Stimulated activated CD8-positive, alpha-beta memory T cell treated with anti-CD3 and anti-CD28 coated beads, Interleukin-7, amount 100 ng/mL, for 1 hour (primary cell): ENCODE measurements at places on chromosomes 3 and 15.

GRCh38 chr3:16587681-16588060 is 17.6 kb downstream of the DAZL start:
- DNase-seq = no peak

DNA sequence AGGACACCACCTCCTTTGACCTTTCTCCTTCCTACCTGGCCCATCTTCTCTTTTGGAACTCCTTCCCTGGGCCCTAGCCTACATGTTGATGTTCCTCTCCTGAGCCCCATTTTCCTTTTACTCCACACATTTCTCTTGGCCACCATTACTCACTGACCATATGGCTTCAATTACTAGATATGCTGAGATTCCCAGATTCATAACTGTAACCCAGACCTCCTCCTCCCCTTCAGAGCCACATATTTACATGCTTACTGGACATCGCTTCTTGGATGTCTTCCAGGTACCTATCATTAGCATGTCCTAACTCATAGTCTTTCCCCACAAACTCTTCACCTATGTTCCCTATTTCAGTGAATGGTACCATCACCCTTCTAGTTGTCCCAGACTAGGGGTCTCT is 24.4 kb upstream of the TRIM59 start:
- DNase-seq = no peak

GRCh38 chr3:34056181-34056910 is 257.9 kb downstream of the PDCD6IP start:
- DNase-seq = no peak

DNA sequence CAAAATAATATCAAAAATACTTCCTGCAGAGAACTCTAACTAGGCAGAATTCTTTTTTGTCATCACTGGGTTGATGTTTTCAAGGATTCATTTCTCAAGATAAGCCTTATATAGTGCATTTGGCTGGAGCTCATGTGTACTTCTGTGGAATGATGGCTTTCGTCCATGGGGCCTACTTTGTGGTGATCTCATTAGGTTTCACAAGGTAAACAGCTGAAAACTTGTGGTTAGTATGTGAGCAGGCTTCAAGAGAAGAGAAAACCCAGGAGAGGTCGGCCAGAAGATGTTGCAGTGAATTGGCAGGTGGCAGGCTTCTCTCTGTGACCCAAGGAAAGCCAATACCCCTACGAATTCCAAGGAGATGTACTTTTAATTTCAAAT is 121.4 kb upstream of the PHLDB2 start:
- no peak for DNase-seq

GRCh38 chr15:57607570-57608000 is 15.9 kb downstream of the MYZAP start:
- no peak for DNase-seq

DNA sequence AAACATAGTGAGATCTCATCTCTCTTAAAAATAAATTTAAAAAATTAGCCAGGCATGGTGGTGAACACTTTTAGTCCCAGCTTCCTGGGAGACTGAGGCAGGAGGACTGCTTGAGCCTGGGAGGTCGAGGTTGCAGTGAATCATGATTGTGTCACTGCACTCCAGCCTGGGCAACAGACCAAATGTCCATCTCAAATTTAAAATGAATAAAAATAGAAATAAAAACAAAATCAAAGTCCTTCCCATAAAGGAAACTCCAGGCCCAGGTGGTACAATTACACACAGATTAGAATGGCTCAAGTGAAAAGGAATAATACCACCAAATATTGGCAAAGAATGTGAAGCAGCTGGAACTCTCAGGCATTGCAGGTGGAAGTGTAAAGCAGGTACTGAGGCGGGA is 19.3 kb upstream of the ATP10A start:
- DNase-seq = no peak

- no peak for DNase-seq
Measured at GRCh38 chr3:13380971-13381370, 39.2 kb downstream of the NUP210 start.

- DNase-seq = no peak
Measured at GRCh38 chr3:159540882-159541495, 447.6 kb upstream of the IL12A start.

GRCh38 chr3:178949896-178950295 is 121.7 kb downstream of the ZMAT3 start:
- no peak for DNase-seq

DNA sequence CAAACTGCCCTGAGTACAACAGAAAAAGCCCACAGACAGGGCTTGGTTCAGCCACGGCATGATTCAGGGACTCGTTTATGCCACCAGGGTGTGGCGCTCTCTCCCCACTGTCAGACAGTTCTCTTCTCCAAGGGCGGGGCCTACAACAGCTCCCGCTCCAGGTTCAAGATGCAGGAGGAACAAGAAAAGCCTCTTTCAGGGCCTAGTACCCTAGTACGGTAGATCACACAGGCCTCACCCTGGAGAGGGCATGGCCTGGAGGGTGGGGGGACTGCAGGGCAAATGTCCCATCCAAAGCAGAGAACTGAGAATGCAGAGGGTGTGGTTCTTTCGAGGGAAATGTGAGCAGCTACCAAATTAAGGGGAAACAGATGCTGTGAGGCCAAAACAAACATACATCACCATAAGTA is 12.0 kb downstream of the MESD start:
- DNase-seq = no peak

GRCh38 chr15:48702569-48703236 is 57.2 kb upstream of the FBN1 start:
- no peak for DNase-seq

GRCh38 chr3:72862314-72863090 is 14.3 kb upstream of the SHQ1 start:
- DNase-seq = no peak

GRCh38 chr3:155594526-155595187 is 150.2 kb downstream of the PLCH1 start:
- DNase-seq = no peak

DNA sequence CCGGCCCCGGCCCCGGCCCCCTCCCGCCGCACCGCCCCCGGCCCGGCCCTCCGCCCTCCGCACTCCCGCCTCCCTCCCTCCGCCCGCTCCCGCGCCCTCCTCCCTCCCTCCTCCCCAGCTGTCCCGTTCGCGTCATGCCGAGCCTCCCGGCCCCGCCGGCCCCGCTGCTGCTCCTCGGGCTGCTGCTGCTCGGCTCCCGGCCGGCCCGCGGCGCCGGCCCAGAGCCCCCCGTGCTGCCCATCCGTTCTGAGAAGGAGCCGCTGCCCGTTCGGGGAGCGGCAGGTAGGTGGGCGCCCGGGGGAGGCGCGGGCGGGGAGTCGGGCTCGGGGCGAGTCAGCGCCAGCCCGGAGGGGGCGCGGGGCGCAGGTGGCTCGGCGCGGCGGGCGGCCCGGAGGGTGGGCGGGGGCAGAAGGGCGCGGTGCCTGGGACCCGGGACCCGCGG is 352 bp downstream of the CHRD start:
- DNase-seq = no peak

DNA sequence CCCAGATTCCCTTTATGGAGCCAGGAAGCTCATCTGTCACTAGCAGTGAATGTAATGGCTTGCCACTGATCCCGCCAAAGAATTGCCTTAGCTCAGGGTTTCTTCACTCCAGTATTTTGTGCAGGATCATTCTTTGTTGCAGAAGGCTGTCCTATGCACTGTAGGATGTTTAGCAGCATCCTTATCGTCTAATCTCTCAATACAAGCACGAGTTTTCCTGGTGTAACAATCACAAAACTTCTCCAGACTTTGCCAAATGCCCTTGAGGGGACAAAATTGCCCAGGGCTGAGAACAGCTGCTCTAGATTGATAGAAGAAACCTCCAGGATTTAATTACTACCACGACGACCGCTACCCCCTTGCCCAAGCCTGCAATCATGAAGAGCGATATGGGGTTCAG is 6.8 kb upstream of the SHQ1 start:
- DNase-seq = no peak

DNA sequence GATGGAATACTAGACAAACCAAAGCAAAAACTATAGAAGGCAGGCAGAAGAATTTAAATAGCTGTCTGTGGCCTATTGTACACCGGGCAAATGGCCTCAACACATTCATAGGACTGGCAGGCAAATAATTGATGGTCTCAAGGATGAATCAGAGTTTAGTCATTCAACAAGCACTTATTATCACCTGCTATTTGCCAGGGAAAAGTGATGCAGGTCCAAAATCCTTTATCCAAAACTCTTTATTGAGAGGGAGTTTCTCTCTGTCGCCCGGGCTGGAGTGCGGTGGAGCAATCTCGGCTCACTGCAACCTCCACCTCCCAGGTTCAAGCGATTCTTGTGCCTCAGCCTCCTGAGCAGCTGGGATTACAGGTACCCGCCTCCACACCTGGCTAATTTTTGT is 2.3 kb downstream of the EIF2AK4 start:
- DNase-seq = no peak

- DNase-seq = no peak
Measured at GRCh38 chr3:64382153-64382552, 156.9 kb upstream of the PRICKLE2 start.

GRCh38 chr15:58916962-58917361 is 16.5 kb downstream of the SLTM start:
- DNase-seq = no peak

DNA sequence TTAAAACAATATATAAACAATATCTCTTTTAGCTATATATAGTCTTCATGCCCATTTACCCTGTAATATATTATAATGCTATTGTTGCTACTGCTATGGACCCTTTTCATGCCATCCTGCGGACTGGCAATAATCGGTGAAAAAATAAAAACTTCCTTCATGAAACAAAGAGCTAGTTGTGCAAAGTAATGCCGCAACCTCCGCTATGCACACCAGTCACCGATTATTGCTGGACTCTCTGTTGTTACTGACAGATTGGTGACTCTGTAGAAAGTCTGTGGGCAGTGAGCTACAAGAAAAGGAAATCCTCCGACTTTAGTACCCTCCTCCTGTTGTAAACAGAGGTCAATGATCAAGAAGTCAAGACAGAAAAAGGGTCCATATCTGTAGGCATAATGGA is 17.9 kb upstream of the ICE2 start:
- DNase-seq = no peak

GRCh38 chr3:81216192-81216591 is 545.3 kb downstream of the GBE1 start:
- no peak for DNase-seq

- no peak for DNase-seq
Measured at GRCh38 chr3:98530676-98531075, 1.1 kb upstream of the GPR15 start.

DNA sequence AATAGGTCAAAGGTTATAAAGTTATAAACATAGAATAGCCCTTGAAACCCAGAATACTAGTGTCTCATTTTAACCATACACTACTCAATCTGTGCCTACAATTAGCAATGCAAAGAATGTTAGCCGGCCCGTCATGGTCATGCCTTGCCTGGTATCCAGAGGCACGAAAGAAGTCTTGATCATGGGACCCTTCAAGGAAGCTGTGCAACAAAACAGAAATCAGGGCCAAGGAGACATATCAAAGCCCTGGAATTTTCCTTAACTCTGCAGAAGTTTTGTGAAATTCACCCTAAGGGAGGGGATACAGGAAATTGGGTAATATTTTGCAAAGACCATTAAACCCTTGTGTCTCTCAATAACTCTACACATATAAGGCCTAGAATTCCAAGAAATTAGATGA is 482.4 kb downstream of the ROBO1 start:
- no peak for DNase-seq

- DNase-seq = no peak
Measured at GRCh38 chr3:16604887-16605602, at the start of gene DAZL. DAZL (minus strand) TSS chr3:16605423; CDS start chr3:16605205, 218 bp downstream.

DNA sequence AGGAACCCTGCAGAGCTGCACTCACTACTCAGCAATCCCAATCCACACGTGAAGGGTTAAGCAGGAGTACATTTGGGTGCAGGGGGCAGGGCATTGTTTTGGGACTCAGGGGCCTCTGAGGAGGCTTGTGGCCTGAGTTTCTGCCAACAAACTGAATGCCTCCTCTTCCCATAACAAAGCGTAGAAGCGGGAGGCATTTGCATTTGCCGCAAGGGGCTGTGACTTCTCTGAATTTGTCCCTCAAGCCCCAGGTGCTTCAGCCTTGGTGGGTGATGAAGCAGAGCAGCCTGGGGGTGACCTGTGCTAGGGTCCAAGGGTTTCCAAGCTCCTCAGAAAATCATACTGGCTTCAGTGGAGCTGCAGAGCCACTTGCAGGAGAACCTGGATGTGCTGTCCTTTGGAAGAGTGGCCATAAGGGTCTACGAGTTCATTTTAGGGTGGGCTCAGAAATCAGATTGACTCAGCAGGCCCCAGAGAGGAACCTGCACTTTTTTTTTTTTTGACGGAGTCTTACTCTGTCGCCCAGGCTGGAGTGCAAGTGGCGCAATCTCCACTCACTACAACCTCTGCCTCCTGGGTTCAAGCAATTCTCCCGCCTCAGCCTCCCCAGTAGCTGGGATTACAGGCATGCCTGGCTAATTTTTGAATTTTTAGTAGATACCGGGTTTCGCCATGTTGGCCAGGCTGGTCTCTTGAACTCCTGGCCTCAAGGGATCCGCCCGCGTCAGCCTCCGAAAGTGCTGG is 1.4 kb upstream of the RPSA start:
- DNase-seq = no peak

DNA sequence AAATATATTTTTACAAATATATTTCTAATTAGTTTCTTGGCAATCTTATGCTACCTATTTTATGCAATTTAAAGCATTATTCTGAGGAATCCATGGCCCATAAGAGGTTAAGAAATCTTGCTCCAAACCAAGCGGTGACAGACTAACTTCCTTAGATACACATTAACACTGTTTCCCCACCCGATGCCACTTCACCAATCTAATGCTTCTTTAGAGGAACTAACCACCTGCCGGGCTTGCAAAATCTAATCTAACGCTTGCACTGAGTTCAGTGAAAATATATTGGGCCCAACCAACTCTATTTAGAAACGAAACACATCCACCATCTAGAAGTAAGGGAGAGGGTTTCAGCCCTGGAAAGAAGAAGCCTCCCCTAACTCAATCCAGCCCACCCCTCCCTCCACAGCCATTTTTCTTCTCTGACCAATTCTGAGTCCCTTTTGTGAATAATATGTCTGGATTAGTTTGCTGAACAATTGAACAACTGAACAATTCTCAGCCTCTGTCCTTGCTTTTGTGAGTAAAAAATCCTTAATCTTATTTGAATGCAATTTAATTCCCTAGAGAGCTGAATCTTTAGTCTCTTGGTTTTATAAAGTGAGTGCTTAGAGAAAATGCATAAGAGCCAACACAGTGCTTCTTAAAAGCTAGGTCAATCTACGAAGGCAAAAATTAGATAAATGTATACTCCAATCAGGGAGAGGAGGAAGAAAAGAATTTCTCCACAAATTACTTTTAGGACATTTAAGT is 150.4 kb upstream of the ADAMTS9 start:
- no peak for DNase-seq

GRCh38 chr3:128486205-128486628 is 6.8 kb downstream of the GATA2 start:
- DNase-seq = no peak

DNA sequence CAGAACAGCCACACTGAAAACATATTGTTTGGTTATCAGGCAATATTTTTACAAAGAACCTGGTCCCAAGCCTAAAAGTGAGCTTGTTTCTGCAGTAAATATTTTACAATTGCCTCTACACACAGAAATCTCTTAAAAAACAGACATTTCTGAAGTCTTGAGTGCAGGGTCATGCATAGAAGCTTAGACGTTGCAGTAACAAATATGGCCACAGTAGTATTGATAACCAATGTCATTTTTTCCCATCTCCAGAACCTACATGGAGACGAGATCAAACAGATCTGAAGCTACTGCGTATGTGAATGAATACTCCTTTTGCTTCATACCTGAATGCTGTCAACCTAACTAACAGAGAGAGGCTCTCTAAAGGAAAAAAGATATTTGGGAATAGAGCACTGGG is 19.6 kb upstream of the ARL8B start:
- no peak for DNase-seq
